ENCODE measurements at places on chromosomes 3 and 15. TPM values are rescaled to one million over a fixed set of nuclear protein-coding genes. Genes with fewer than 3 reads are reported as not detected.

DNA sequence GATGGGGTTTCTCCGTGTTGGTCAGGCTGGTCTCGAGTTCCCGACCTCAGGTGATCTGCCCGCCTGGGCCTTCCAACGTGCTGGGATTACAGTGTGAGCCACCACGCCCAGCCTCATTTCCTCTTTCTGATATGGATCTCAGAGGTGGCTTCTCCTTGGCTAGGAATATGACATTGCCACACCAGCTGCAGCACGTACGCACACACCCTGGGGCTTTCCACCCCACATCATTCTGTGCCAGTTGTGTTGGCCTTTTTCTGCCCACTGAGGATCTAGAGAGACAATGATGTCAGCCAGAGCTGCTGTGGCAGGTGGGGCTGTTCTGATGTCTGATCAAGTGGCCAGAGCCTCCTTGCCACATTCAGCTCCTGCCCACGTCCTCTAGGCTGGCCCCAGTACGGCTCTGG, 29.0 kb downstream of the TMEM45A start:
- H3K27me3 ChIP-seq: no peaks in the 10 kb centered on the region
- no peak overlapping the region for H3K4me3 ChIP-seq
- H3K4me1 ChIP-seq: no peaks in the 10 kb centered on the region
- no peak overlapping the region for H3K27ac ChIP-seq

- DNase-seq: no peak
- H3K4me3 ChIP-seq: no peak overlapping the region
- peaks cover 40% of the 10 kb centered on the region for H3K36me3 ChIP-seq
- no peak overlapping the region for H3K27ac ChIP-seq
Observed at GRCh38 chr3:138103466-138103865, 11.9 kb downstream of the DZIP1L start.

GRCh38 chr3:38003371-38003816, 12.8 kb downstream of the VILL start:
- H3K4me3 ChIP-seq: no peak overlapping the region
- H3K27ac ChIP-seq: peak overlapping the region; percentile 78
- peaks cover 64% of the 10 kb centered on the region for H3K4me1 ChIP-seq

DNA sequence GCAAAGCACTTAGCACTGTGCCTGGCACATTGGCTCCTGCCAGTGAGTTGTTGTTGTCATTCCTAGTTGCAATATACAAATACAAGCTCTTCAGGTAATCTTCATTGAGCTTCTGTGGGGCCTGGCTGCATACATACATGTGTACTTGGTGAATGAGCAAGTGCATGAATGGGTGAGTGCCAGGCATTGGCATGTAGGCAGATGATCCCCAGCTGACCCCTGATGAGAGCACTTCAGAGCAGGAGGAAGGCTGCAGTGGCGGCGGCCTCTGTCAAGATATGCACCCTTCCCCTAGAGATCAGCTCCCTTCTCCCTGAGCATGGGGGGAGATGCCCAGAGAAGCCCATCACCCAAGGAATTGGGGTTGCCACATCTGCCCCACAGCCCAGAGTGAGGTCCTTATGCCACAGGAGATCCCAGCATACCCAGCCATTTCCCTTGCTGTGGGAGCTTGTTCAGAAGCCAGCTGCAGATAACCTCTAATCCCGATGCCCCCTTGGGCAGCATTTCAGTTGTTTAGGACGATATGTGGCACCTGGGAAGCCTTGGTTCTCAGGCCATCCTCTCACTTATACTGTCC, 8.8 kb downstream of the CACNA2D3 start:
- no peak for DNase-seq
- no peaks in the 10 kb centered on the region for H3K27me3 ChIP-seq
- H3K36me3 ChIP-seq: no peaks in the 10 kb centered on the region
- H3K4me1 ChIP-seq: no peaks in the 10 kb centered on the region
- H3K27ac ChIP-seq: no peak overlapping the region

DNA sequence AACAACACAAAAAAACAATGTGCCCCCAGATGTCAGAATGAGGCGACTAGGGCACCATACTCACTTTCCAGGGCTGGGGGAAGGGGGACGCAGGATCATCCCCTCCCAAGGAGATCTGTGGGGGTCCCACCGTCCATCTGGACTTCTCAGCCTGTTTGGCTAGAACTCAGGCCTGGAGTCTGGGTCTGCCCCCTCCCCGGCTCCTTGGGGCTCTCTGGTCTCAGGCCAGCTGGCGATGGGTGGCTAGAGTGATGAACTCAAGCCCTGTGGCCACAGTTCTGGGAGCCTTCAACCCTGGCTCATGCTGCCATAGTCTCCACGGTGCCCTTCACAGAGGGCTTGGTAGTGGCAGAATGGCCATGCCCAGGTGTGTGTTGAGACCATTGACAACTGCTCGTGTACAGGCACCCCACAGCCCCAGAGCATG, 13.6 kb downstream of the ZBTB47 start:
- no peak for DNase-seq
- peaks cover 1% of the 10 kb centered on the region for H3K36me3 ChIP-seq
- no peak overlapping the region for H3K4me3 ChIP-seq
- peaks cover 13% of the 10 kb centered on the region for H3K4me1 ChIP-seq

DNA sequence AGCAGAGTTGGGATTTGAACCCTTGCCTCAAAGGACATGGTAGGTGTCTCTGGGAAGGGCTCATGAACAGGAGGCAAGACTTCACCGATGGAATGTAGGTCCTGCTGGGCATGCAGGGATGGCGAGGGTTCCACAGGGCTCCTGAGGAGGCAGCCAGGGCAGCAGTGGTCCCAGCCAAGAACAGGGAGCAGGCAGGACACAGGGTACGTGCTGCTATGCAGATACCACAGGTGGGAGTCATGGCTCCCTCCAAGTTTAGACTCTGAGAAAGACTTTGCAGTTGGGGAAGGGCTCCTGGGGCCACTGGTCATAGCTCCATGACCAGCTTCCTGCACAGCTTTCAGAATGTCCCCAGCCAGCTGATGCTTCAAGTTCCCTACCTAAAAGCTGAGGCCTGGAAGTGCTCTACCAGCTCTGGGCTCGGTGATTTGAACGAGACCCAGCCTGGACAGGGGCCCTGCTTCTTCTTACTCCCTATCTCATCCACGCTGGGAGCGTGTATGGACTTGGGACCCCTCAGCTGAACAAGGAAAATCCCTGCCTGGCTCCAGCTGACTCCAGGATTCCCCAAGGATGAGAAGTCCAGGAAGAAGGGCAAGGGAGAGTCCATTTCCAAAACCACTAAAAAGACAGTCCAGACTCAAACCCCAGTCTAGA, 747 bp downstream of the MYL3 start:
- peaks cover 13% of the 10 kb centered on the region for H3K27me3 ChIP-seq
- H3K36me3 ChIP-seq: no peaks in the 10 kb centered on the region
- H3K4me3 ChIP-seq: no peak overlapping the region

CAPN3 gene
- 16.5 TPM for total RNA-seq

All from stomach (tissue), 19 donors.